CD4-positive, alpha-beta T cell treated with Interleukin-2 at 100 ng/mL for 4 hours (primary cell): ENCODE measurements at places on chromosomes 4 and X.

DNA sequence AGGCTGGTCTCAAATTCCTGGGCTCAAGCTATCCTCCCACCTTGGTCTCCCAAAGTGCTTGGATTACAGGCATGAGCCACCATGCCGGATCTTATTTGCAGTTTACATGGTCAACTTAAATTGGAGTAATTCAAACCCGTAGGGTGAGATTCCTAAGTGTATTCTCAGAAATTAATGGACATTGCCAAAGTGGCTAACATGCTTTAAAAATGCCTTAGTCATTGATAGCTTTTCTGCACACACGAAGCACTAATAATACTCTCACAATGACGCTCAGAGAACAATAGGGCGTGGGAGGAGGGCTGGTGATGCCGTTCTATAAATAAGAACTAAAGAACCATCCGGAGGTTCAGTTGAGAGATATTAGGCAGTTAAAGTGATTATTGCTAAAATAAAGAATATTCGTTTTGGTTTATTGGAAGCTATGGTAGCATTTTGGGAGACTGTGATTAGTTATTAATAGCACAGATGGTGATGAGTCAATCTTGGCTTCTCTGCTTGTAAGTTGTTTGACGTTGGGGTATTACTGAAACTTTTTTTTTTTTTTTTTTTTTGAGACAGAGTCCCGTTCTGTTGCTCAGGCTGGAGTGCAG is 79.1 kb downstream of the TRAPPC11 start:
- DNase-seq, result no peak

DNA sequence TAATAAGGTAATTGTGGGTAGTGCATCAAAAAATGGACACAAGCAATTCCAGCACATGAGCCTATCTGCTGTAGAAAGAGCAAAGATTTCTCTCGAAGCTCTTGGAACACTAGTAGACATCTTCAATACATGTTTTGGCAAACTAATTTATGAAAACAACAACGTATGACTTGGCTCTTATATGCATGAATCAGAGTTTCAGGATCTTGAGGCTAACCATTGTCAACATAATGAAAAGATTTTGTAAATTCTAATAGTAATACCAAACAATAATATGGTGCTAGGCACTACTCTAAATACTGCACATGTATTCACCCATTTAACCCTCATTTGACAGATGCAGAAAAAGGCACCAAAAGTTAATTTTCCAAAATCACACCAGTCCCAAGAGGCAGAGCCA is 25.1 kb upstream of the ANKRD50 start:
- DNase-seq, result no peak

- no peak for DNase-seq
These were observed 61.1 kb downstream of the RGS12 start for GRCh38 chr4:3353752-3354454.

- no peak for DNase-seq
These were observed 115.8 kb upstream of the DDIT4L start for GRCh38 chr4:100306018-100306417.

GRCh38 chr4:70842761-70843435 is 3.2 kb upstream of the GRSF1 start:
- DNase-seq, result no peak

GRCh38 chr4:112176596-112176995 is 31.3 kb downstream of the FAM241A start:
- DNase-seq, result no peak

DNA sequence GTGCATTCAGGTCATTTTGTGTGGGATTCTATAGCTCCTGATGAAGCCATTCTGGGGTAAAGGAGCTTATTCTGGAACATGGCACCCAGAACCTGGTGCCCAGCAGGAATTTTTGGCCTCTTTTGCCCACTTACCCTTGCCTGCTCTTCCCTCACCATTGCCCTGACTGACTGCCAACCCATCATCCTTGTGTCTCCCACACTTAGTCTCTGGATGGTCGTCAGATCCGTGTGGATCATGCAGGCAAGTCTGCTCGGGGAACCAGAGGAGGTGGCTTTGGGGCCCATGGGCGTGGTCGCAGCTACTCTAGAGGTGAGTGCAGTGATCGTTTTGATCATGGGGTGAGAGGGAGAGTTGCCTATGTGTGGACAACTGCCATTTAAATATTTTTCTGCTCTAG is 1.8 kb downstream of the RBM3 start:
- DNase-seq, result no peak

DNA sequence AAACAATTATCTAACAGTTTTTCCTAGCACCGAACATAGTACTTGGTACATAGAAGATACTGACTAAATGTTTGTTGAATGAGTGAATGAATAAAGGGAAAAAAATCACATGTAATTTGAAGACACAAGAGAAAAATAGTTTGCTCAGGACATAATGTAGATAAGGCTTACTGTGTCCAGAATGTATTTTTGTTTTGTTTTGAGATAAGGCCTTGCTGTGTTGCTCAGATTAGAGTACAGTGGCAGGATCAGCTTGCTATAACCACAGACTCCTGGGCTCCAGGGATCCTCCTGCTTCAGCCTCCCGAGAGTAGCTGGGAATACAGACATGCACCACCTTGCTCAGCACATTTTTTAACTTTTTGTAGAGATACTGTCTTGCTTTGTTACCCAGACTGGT is 6.5 kb downstream of the FAM199X start:
- no peak for DNase-seq

DNA sequence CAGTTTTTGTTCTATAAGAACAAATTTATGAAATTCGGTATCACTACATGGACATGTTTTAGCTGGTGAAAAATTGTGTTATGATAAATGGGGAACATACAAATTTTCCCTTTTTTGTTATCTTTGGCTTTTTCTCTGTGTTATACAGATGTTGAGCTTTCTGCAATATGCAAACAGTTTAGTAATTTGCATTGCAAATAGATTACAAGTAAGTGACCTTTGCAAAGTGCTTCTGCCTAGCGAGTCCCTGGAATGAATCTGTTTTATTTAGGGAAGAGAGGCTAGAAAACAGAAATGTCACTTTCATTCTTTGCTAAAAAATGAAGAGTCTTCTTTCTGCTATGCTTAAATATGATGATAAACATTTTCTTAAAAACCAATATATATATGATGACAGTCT is 461.0 kb downstream of the RPA4 start:
- no peak for DNase-seq

- no peak for DNase-seq
These were observed 16.1 kb upstream of the EXOSC9 start for GRCh38 chr4:121784975-121785374.

DNA sequence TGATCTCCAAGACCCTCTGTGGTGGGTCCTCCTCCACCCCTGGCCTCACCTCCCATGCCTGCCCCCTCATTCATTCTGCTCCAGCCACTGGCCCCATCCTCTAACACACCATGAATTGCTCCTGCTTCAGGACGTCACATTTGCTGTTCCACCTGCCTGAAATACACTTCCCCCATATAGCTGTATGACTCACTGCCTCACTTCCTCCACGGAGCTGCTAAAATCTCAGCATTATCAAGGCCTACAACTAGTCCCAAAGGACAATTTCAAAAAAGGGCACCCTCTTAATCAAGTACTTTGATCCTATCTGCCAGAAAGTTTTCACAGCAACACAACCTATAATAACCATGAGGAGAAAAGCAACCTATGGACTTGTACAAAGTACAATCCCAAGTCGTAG is 43.6 kb upstream of the PHOX2B start:
- DNase-seq, result no peak

DNA sequence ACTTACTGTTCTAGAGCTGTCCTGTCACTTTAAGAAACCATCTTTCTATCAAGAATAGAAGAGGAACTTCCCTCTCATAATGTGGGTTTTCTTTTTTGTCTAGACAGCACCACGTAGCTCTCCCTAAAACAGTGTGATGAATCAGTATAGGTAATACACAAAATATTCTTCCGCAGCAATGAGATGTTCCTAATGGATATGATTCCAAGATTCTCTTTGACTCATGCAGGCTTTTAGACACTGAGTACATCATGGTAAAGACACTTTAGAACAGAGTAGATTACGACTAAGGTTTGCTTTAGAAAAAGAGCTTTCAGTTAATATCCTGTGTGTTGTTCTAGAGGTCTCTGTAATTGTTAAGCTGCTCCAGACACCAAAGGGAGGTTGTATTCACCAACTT is 69.8 kb downstream of the PTTG2 start:
- DNase-seq, result no peak

DNA sequence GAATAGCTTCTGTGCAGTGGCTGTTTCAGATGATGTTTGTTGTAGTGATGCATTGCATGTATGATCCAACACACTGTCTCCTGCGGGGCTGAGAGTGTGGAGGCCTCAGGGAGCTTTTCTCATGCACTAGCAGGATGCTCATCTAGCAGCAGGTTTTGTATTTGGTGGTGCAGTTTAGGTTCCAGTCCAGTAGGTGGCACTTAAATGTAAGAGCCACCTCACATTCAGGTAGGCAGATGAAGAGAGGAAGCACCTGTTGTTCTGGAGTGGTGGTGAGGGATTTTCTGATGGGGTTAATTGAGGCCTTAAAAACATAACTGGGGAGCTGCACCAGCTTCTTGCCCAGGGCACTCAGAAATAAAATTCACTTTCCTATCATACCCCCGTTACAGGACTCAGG is 300.9 kb downstream of the SPIN4 start:
- DNase-seq, result no peak

DNA sequence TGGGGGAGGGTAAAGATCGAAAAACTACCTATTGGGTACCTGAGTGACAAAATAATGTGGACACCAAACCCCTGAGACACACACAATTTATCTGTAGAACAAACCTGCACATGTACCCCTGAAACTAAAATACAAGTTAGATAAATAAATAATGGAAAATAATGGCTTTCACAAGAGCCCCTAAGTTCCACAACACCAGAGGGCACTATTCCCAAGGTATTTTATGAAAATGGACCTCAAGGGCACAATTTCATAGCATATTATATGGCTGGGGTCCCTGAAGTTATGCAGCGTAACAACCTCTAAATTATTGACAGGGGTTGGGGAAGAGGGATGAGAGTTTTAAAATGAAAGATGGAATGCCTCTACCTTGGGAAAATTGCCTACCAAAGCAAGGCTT is 81.3 kb upstream of the TMEM33 start:
- no peak for DNase-seq

GRCh38 chr4:154390324-154390723 is 101.3 kb downstream of the DCHS2 start:
- no peak for DNase-seq

- DNase-seq, result peak; percentile 78
These were observed 36.0 kb downstream of the GAB3 start for GRCh38 chrX:154714925-154715324.

DNA sequence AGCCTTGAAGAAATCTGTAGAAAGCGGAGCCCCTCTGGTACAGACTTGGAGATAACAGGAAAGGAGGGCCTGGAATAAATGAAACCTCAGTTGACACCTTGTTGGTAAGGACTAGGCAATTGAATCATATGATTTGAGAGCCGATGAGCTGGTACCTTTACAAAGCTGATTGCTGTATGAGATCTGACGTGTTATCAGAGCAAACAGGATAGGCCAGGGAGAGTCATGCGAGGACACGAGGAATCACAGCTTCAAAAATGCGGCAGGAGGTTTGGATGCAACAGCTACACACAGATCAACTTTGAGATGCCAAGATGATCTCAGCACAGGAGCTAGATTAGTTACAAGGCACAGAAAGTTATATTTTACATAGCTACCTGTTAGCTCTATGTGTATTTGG is 7.4 kb upstream of the SLC10A4 start:
- DNase-seq, result no peak

- no peak for DNase-seq
These were observed 42.6 kb upstream of the PARM1 start for GRCh38 chr4:74890341-74890740.

GRCh38 chr4:13548059-13548983 is 4.0 kb upstream of the NKX3-2 start:
- no peak for DNase-seq

- DNase-seq, result peak; percentile 9
These were observed 93.9 kb downstream of the NSUN7 start for GRCh38 chr4:40843696-40844095.

DNA sequence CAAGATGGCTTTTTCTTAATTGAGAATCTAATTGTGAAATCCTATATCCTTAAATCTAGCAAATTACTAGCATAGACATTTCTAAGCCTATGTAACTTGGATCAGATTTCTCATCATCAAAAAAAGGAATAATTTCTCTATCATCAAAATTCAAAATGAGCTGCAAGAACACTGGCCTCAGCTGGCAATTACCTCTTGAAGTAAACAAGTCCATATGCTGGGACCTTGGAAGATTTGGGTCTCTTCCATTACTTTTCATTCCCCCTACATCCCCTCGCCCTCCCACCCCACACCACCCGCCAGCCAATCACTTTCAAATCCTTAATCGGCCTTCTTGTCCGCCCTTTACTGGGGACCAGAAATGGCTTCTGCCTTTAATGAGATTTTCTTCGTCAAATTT is 23.3 kb upstream of the MBTPS2 start:
- DNase-seq, result no peak

DNA sequence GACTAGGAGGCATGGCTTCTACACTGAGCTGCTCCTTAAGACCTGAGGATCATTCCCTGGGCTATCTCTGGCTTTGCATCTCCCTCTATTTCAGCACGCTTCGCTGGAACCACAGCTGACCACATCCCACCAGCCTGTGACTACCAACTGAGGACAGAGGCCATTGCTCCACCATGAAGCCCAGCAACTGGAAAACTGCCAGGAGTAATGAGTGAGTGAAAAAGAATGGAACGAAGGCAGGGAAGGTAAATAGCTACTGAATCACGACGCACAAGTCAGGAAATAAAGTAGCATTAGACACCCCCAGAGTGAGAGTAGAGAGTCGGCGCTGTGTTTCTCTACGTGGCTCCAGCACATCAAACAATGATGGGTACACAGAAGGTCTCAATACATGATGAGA is 314.7 kb downstream of the LDB2 start:
- DNase-seq, result no peak

GRCh38 chrX:152901816-152902501 is 4.1 kb downstream of the ZNF185 start:
- no peak for DNase-seq

DNA sequence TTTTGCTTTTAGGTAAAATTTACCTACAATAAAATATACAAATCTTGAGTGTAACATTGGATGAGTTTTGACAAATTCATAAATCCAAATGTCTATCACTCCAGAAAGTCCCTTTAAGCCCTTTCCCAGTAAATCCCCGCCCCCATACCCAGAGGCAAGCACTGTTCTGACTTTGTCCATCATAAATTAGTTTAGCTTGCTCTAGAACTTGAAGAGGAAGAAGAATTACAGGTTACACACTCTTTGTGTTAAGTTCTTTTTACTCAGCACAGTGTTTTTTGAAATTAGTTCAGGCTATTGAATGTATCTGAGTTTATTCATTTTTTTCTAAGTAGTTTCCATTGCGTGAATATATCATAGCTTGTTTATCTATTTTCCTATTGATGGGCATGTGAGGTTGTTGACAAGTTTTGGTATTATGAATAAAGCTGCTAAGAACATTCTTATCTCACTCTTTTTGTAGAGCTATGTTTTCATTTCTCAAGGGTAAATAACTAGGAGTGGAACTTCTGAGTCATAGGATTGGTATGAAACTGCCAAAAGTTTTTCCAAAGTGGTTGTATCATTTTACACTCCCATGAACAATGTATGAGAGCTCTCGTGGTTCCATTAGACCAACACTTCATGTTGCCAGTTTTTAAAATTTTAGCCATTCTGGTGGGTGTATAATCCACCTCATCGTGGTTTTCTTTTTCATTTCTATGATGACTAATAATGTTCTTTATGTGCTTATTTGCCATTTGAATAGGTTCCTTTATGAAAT is 22.4 kb upstream of the HPSE start:
- DNase-seq, result no peak
